Stomach (tissue), 19 donors: ENCODE measurements at places on chromosomes 7 and 10. TPM values are rescaled to one million over a fixed set of nuclear protein-coding genes. Genes with fewer than 3 reads are reported as not detected.

The GRM3 gene
- polyA plus RNA-seq, result not detected

The EGR2 gene
- 1.2 TPM for polyA plus RNA-seq

The MINDY4 gene
- polyA plus RNA-seq, result 1.6 TPM

The TSC22D4 gene
- polyA plus RNA-seq, result 25.1 TPM

The ASB15 gene
- polyA plus RNA-seq, result not detected

The CACNA2D1 gene
- 2.6 TPM for polyA plus RNA-seq

DNA sequence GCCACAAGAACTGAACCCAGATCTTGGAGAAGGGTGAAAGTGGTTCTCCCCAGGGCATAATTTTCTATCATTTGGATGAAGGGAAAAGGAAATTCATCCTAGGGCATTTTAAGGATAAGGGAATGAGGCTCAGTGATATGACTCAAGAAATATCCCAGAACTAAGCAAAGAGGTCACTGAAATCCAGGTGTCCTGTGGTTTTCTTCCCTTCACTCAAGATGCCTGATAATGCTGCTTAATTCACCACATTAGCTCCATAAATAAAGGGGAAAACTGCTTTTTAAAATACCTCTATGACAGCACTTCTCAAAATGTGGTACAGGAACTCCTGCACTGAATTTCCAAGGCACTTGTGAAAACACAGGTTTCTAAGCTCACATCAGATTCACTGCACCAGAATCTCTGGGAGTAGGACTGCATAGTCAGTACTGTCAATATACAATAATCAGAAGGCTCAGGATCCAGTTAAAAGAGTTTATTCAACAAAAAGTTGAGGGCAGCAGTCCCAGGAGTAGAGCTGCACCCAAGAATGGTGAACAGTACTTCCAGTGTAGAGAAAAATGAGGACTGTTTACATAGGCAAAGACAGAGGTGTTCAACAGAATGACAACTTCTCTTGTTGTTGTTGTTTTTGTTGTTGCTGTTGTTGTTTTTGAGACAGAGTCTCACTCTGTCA lies 2.9 kb downstream of the IFIT3 start:
- peak overlapping the region; percentile 81 for H3K27ac ChIP-seq
- no peak overlapping the region for H3K4me3 ChIP-seq
- DNase-seq, result no peak
- no peaks in the 10 kb centered on the region for H3K27me3 ChIP-seq

- no peak for DNase-seq
- no peak overlapping the region for H3K4me3 ChIP-seq
- no peaks in the 10 kb centered on the region for H3K36me3 ChIP-seq
- H3K27ac ChIP-seq, result peak overlapping the region; percentile 84
- H3K4me1 ChIP-seq, result peaks cover 60% of the 10 kb centered on the region
- H3K27me3 ChIP-seq, result no peaks in the 10 kb centered on the region
Measured at GRCh38 chr10:69474742-69475432, 23.6 kb downstream of the TSPAN15 start.

DNA sequence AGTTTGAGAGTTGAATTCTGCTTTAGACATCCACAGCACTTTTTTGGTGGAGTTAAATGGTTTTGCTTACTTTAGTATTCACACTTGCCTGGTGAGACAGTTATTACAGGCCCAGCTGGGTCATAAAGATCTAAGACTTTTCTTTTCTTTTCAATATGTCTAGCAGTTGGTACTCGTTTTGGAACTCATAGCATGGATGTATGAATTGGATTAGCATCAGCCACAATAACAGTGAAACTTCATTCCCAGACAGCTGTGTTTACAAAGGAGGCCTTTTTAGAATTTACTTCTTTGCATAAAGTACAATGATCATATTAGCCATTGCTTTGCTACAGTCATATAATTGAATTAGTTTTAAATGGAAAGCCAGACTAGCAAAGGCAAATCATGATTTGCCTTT lies 168.4 kb upstream of the DKK1 start:
- H3K4me3 ChIP-seq, result no peak overlapping the region
- H3K36me3 ChIP-seq, result no peaks in the 10 kb centered on the region

DNA sequence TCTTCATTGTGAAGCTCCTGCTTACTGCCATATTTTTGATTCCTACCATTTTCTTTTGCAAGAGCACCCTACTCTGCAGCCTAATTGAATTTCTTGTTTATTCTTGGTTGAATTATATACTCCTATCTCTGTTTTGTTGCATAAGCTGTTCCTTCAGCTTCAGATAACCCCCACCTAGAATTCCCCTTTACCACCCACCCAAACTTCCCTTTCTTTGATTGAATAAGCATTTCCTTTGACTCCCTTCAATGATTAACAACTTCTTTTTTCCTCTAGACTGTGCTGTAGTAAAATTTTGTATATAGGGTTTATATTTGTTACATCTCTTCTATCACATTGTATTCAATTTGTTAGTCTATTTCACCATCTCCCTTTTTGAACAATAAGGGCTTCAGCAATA lies 168.1 kb downstream of the GPR37 start:
- H3K4me3 ChIP-seq, result no peak overlapping the region
- no peaks in the 10 kb centered on the region for H3K4me1 ChIP-seq
- no peak overlapping the region for H3K27ac ChIP-seq
- DNase-seq, result no peak

DNA sequence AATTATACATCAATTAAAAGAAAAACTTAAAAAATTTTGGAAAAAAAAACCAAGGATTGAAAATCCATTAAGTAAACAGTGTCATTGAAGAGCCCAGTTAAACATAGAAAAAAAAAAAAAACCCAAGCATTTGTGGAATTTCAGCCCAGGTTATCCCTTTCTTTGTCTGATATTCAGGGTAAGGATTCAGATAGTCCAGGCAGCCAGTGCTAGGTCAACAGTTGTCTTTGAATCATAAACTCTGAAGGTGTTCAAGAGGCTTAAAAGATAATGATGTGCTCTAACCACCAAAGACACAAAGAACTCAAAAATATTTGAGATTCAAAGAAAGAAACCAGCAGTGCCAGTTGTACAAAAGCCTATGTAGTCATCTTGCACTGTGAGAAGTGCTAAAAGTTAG lies 270.3 kb upstream of the DKK1 start:
- no peak overlapping the region for H3K27ac ChIP-seq
- H3K4me3 ChIP-seq, result no peak overlapping the region
- no peak for DNase-seq
- H3K36me3 ChIP-seq, result no peaks in the 10 kb centered on the region
- H3K4me1 ChIP-seq, result no peaks in the 10 kb centered on the region

GRCh38 chr10:114679552-114679951 lies 21.5 kb upstream of the ABLIM1 start:
- no peaks in the 10 kb centered on the region for H3K36me3 ChIP-seq
- H3K27me3 ChIP-seq, result no peaks in the 10 kb centered on the region
- H3K4me1 ChIP-seq, result peaks cover 37% of the 10 kb centered on the region

GRCh38 chr7:116177009-116177408 lies 33.3 kb upstream of the TES start:
- H3K27ac ChIP-seq, result no peak overlapping the region
- peaks cover 4% of the 10 kb centered on the region for H3K4me1 ChIP-seq
- no peak for DNase-seq
- no peak overlapping the region for H3K4me3 ChIP-seq
- H3K36me3 ChIP-seq, result no peaks in the 10 kb centered on the region
- H3K27me3 ChIP-seq, result no peaks in the 10 kb centered on the region

GRCh38 chr7:154929006-154929726 lies 73.8 kb downstream of the PAXIP1 start:
- DNase-seq, result no peak
- H3K4me1 ChIP-seq, result peaks cover 21% of the 10 kb centered on the region
- H3K27ac ChIP-seq, result peak overlapping the region; percentile 84
- H3K4me3 ChIP-seq, result peak overlapping the region; percentile 58
- no peaks in the 10 kb centered on the region for H3K27me3 ChIP-seq

GRCh38 chr7:69781412-69781846 lies 183.2 kb downstream of the AUTS2 start:
- H3K36me3 ChIP-seq, result no peaks in the 10 kb centered on the region
- no peak overlapping the region for H3K4me3 ChIP-seq
- no peak for DNase-seq
- H3K4me1 ChIP-seq, result peaks cover 2% of the 10 kb centered on the region
- no peaks in the 10 kb centered on the region for H3K27me3 ChIP-seq
